Cerebellum (tissue), 4 donors: ENCODE measurements at places on chromosomes 7 and 10. TPM values are rescaled to one million over a fixed set of nuclear protein-coding genes. Genes with fewer than 3 reads are reported as not detected.

GRCh38 chr10:58544135-58544534 is 31.5 kb downstream of the BICC1 start:
- no peak for DNase-seq

The NME8 gene
- total RNA-seq = not detected

The FFAR4 gene
- 0.18 TPM for total RNA-seq

DNA sequence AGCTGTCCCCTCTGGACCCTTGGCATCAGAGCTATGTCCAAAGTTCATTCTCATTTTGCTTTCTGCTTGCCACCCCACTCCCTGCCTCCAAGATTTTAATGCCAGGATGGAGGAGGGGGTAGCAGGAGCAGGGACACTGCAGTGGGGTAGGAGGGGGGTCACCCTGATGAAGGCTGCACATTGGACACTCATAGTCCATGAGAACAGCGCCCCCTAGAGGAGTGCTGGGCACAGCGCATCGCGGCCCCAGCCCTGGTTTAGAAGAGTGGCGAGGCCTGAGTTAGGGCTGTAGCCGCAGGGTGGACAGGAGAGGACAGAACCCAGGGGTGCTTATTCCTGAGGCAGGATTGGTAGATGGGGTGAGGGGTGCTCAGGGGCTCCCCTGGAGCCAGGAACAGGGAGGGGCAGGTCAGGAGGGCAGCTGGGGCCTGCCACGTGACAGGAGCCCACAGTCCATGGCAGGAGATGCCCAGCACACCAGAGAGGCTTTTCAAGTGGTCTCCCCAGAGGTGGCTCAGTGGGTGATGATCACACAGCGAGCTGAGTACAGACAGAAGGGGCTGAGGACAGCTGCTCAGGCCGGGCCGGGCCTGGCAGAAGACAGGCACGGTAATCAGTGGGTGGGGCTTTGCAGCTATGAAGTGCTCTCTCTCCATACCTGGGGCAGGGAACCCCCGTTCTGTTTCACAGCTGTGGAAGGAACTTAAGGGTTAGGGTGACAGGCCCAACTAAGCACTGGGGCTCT is 71.4 kb downstream of the NEURL1 start:
- DNase-seq = no peak

GRCh38 chr7:55951637-55952351 is at the start of gene MRPS17:
Gene MRPS17 (plus strand): TSS chr7:55951877. CDS start chr7:55953196, 1,319 bp downstream.
- peak; percentile 96 for DNase-seq

The DENND2A gene
- total RNA-seq = 31.7 TPM
